ENCODE measurements at places on chromosomes 3 and 15.

- H3K4me1 ChIP-seq, result no peaks in the 10 kb centered on the region
- no peak overlapping the region for H3K27ac ChIP-seq
- no peaks in the 10 kb centered on the region for H3K27me3 ChIP-seq
- peaks cover 11% of the 10 kb centered on the region for H3K36me3 ChIP-seq
- H3K4me3 ChIP-seq, result no peak overlapping the region
Measured at GRCh38 chr15:83127547-83128150, 20.2 kb downstream of the TM6SF1 start.

DNA sequence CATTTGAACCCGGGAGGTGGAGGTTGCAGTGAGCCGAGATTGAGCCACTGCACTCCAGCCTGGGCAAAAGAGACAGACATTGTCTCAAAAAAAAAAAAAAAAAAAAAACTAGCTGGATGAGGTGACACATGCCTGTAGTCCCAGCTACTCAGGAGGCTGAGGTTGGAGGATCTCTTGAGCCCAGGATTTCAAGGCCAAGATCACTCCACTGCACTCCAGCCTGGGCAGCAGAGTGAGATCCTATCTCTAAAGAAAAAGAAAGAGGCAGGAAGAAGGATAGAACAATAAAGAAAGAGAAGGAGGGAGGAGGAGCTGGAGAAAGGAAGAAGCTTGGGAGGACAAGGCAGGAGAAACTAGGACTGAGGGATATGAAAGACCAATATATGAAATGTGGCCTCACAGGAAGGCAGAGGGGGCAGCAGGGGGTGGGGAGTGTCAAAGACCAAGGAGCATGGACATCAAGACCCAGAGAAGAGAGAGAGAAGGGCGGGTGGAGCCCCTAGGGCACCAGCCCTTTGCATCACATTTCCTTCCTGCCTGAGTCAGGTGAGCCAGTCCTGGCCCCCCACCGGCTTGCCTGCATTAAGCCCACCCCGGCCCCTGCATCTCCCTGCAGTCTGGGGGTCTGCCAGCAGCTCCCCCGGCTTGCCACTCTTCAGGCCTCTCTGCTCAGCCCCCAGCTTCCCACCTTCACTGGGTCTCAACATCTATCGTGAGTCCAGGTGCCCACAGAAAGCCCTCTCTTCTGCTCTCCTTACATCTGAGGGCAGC lies 11.5 kb downstream of the IGDCC3 start:
- H3K4me1 ChIP-seq, result no peaks in the 10 kb centered on the region
- H3K36me3 ChIP-seq, result no peaks in the 10 kb centered on the region
- H3K4me3 ChIP-seq, result no peak overlapping the region
- no peak for DNase-seq
- no peak overlapping the region for H3K27ac ChIP-seq

GRCh38 chr15:77410701-77411618 lies 8.9 kb downstream of the PEAK1 start:
- DNase-seq, result no peak
- H3K27me3 ChIP-seq, result no peaks in the 10 kb centered on the region
- peaks cover 36% of the 10 kb centered on the region for H3K4me1 ChIP-seq
- no peak overlapping the region for H3K4me3 ChIP-seq

GRCh38 chr3:183375337-183375736 lies 53.1 kb downstream of the MCF2L2 start:
- peaks cover 29% of the 10 kb centered on the region for H3K4me1 ChIP-seq
- no peaks in the 10 kb centered on the region for H3K27me3 ChIP-seq
- H3K4me3 ChIP-seq, result no peak overlapping the region
- DNase-seq, result no peak
- H3K36me3 ChIP-seq, result peaks cover 2% of the 10 kb centered on the region

DNA sequence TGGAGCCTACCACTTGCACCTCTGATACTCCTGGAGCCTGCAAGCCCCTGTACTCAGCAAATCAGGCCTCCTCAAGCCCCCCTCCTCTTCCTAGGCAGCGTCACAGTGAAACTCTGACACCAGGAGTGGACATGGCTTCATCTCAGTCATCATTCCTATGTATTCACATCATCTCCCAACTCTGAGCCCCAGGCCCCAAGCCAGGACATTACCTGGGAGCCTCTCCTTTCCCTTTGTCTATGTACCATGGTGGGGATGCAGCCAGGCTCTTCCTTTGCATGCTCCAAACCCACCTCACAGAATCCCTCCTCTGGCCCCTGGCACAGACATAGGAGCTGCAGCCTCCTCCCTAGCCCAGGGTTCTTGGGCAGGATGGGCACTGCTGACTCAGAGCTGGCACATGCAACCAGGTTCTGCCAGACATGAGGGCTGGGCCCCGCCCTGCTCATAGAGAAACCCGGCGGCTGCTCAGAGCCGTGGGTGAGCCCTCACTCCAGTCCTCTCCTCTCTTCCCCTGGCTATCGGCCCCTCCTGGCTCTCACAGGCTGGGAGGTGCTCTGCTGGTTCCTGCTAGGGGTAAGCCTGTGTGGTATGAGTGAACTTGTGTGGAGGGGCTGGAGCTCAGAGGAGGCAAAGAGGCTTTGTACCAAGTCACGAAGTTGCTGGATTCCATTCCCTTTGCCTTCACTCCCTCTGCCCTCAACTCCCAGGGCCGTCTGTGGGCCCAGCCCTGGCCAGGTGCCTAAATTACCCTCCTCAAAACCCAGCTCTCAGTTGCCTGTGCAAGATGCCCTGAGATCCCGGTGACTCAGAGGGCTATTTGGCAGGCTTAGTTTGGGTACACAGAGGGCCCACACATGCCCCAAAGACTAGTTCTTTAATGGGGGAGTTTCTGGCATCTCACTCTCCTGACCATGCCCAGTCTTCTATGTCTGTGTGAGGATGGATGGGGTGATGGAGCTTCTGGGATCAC lies 1.9 kb upstream of the PLCD1 start:
- peaks cover 36% of the 10 kb centered on the region for H3K27me3 ChIP-seq
- H3K36me3 ChIP-seq, result peaks cover 4% of the 10 kb centered on the region

- no peaks in the 10 kb centered on the region for H3K27me3 ChIP-seq
- no peak for DNase-seq
- no peaks in the 10 kb centered on the region for H3K4me1 ChIP-seq
- no peaks in the 10 kb centered on the region for H3K36me3 ChIP-seq
- no peak overlapping the region for H3K27ac ChIP-seq
Measured at GRCh38 chr3:73192036-73192738, 130.7 kb downstream of the EBLN2 start.

DNA sequence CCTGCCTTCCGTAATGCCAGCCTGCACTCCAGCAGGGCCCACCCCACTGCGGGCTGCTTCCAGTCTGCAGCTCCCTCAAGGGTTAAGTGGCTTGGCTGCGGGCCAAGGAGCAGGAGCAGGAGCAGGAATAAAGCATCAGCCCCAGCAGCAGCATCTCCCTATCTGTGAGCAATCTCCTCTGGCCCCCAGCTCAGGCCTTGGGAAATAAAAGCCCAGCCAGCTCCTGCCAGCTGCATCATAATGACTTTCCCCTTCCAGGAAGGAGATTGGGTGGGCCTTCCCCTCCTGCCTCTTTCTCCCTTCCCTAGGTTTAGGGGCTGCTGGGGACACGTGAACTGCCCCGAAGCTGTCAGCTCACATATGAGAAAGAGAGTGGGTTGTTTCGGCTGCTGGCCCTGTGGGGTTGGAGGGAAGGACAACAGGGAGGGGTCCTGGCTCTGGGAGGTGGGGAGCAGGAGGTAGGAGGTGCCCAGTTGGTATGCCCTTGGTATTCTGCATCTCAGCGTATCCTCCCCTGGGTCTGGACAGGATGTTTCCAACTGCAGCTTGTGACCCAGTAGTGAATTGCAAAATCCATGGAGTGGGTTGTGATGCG lies 34.6 kb upstream of the FGD5 start:
- no peaks in the 10 kb centered on the region for H3K36me3 ChIP-seq
- peaks cover 9% of the 10 kb centered on the region for H3K27me3 ChIP-seq
- no peak overlapping the region for H3K27ac ChIP-seq
- H3K4me1 ChIP-seq, result no peaks in the 10 kb centered on the region
- no peak overlapping the region for H3K4me3 ChIP-seq

DNA sequence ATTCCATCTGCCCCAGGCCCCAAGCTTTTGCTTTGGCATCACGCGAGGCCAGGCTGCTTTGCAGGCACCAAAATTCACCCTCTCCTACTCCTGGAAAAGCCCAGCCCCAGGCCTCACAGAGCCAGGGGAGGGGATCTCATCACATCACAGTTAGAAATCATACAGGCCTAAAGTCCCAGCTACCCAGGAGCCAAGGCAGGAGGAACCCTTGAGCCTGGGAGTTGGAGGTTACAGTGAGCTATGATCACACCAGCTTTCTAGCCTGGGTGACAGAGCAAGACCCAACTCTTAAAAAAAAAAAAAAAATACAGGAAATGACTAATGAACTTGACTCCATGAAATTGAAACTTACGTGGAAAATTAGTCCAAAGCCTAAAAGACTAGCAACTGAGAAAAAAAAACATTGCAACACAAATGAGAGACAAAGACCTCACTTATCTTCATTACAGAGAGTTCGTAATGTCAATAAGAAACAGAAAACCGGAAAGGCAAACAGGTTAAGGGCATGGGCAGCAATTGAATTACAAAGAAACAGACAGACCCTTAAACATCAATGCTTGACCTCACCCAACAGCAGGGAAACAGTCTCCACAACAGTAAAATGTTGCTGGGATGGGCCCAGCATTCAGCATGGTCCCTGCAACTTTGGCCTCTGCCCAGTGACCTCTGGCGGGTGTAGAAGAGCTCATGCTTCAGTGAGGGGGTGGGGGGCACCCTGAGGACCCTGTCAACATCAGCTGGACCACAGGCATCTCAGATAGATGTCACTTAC lies 151.5 kb downstream of the LRRK1 start:
- H3K27me3 ChIP-seq, result peaks cover 3% of the 10 kb centered on the region
- peaks cover 9% of the 10 kb centered on the region for H3K4me1 ChIP-seq
- H3K36me3 ChIP-seq, result peaks cover 1% of the 10 kb centered on the region
- peak overlapping the region; percentile 57 for H3K4me3 ChIP-seq
- H3K27ac ChIP-seq, result peak overlapping the region; percentile 82

GRCh38 chr3:4043867-4044575 lies 244.8 kb downstream of the LRRN1 start:
- no peaks in the 10 kb centered on the region for H3K27me3 ChIP-seq
- H3K4me1 ChIP-seq, result no peaks in the 10 kb centered on the region
- no peak overlapping the region for H3K4me3 ChIP-seq
- no peak for DNase-seq
- H3K36me3 ChIP-seq, result no peaks in the 10 kb centered on the region

- DNase-seq, result no peak
- peaks cover 5% of the 10 kb centered on the region for H3K4me1 ChIP-seq
- no peak overlapping the region for H3K4me3 ChIP-seq
- H3K27me3 ChIP-seq, result no peaks in the 10 kb centered on the region
Measured at GRCh38 chr3:178969004-178969700, 102.5 kb downstream of the ZMAT3 start.

DNA sequence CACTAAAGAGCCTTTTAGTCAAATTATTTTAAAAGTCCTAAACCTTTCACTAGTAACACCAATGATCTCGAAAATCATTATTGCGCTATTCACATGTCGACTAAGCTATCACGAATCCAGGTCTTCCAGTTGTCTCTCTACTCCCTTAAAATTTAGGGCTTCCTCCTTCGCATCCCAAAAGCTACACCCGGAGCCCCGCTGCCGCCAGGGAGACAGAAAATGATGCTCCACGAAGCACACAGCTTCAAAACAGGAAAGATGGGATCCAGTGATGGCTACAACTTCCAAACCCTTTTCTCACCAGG lies 253 bp downstream of the IFT80 start:
- peak overlapping the region; percentile 99 for H3K4me3 ChIP-seq
- peaks cover 33% of the 10 kb centered on the region for H3K36me3 ChIP-seq
- no peak for DNase-seq
- peak overlapping the region; percentile 99 for H3K27ac ChIP-seq

- H3K4me3 ChIP-seq, result peak overlapping the region; percentile 47
- H3K4me1 ChIP-seq, result peaks cover 4% of the 10 kb centered on the region
- peaks cover 10% of the 10 kb centered on the region for H3K27me3 ChIP-seq
- H3K36me3 ChIP-seq, result no peaks in the 10 kb centered on the region
- H3K27ac ChIP-seq, result no peak overlapping the region
- no peak for DNase-seq
Measured at GRCh38 chr15:101441696-101442095, 47.8 kb downstream of the PCSK6 start.

GRCh38 chr3:115663414-115663813 lies 40.1 kb downstream of the GAP43 start:
- no peak overlapping the region for H3K4me3 ChIP-seq
- peaks cover 21% of the 10 kb centered on the region for H3K4me1 ChIP-seq
- no peak overlapping the region for H3K27ac ChIP-seq

DNA sequence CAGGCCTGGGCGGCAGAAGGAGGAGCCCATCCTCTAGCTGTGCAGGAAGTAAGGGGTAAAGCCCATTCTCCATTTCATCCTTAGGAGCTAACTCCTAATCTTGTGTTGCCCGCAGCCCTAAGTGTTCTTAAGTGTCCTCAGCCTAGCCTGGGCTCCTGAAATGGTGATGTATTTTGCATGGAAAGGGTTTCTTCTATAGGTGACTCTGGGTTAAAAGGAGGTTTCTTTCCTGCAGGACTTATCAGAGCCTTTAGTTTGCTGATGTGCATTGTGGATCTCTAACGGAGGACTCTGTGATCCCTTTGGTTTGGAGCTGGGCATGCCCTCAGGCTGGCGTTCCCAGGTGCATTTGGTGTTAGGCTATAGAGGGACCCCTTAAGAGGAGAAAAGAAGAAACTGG lies 48.5 kb upstream of the TRPM1 start:
- no peak overlapping the region for H3K27ac ChIP-seq
- peaks cover 3% of the 10 kb centered on the region for H3K27me3 ChIP-seq
- DNase-seq, result no peak
- peaks cover 2% of the 10 kb centered on the region for H3K4me1 ChIP-seq
- H3K4me3 ChIP-seq, result no peak overlapping the region

GRCh38 chr3:71432044-71432975 lies 151.2 kb downstream of the FOXP1 start:
- peaks cover 58% of the 10 kb centered on the region for H3K4me1 ChIP-seq
- no peaks in the 10 kb centered on the region for H3K27me3 ChIP-seq
- peak overlapping the region; percentile 79 for H3K27ac ChIP-seq

Measured in T-helper 2 cell treated with Interferon-gamma antibody and Interleukin-4, amounts not matched to agents 5 μg/mL and 100 μg/mL, for 36 hours (primary cell).